Cardiac muscle cell (in vitro differentiated cells and primary cell): ENCODE measurements at places on chromosomes 7 and 10. TPM values are rescaled to one million over a fixed set of nuclear protein-coding genes. Genes with fewer than 3 reads are reported as not detected.

- DNase-seq, result no peak
Measured at GRCh38 chr7:95525503-95525902, 39.8 kb downstream of the ASB4 start.

TMEM236 gene
- polyA plus RNA-seq, result 0.20 TPM in 1 of 2 replicates, not detected in the other

- DNase-seq, result no peak
Measured at GRCh38 chr10:61812052-61812721, 89.3 kb upstream of the ARID5B start.

GRCh38 chr7:25656581-25657026 lies 428.3 kb upstream of the NPVF start:
- DNase-seq, result peak; percentile 54

GRCh38 chr10:99658622-99659030 lies 683 bp upstream of the ENTPD7 start:
- DNase-seq, result peak; percentile 50

TFPI2 gene
- 12.6 and 20.1 TPM in 2 replicates for polyA plus RNA-seq

DNA sequence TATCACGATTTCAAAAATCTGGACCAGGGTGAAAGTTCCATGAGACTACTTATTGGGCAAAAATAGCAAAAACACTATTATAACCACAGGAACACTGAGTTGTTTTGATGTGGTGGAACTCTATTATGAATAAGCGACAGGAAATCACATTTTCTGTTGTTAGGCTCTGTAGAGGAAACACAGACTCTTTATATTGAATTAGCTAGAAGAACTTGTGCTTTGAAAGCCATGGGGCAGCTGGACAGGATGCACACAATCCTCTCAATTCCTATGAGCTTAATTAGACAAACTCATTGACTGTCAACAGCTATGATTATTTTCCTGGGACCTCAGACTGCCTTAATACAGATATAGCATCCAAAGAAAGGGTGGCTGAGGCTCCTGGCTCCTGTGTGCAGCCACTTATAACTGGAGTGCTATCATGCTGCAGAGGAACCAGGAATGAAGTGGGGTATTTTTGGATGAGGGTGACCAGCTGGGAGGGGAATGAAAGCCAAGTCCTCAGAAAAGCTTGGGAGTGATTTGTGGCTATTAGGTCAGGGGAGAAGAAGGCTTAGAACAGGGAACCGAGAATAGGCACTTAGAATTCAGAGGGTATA lies 657.3 kb downstream of the TYW1 start:
- no peak for DNase-seq

DNA sequence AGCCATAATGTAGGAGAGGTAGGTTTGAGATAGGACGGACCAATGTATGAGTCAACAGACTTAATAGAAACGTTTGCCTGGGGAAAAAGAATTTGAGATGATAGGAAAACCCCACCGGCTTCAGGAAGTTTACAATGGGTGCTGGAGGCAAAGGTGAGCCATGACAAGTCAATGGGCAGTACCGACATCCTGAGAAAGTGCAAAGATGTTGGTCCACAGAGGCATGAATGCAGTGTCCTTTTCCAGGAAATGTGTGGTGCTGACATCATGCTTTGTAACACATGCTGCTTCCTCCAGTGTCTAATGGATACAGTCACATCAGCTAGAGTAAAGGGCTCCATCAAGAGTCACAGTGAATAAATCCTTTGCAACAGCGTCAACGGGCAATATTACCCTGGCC lies 533.6 kb downstream of the INHBA start:
- no peak for DNase-seq

DNA sequence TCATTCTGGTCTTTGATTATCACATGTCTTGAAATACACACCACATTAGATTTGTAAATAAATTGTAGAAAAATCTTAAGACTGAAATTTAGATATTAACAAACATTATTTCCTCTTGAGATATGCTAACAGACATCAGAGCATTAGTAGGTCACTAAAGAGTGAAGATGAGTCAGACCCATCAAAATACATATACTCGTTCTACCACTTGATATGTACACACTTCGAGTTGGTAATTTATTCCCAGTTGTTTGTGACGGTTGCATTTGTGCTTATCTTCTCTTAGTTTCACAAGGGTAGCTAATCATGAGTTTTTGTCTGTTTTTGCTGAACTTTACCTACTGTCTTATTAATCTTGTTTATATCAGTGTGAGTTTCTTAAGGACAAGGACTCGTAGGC lies 383.4 kb downstream of the AUTS2 start:
- DNase-seq, result no peak

DNA sequence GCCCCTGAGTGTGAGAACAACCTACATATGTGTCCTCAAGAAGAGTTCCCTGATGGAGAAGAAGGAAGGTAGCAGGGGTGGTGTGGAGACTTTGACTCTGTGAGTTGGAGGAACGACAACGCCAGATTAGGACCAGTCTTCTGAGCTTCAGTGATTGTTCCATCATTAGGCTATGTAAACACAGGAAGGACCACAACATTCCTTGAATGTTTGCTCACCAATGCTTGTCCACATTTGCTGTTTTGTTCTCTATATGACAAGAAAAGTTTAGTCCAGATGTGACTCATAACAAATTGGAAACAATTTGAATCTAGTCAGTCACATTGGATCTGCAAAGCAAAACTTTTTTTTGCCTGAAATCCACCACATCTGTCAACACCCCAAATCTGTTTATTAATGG lies 62.7 kb downstream of the ENTPD1 start:
- DNase-seq, result peak; percentile 90

OR2A42 gene
- polyA plus RNA-seq, result not detected in 2 replicates

CCDC146 gene
- 3.6 and 5.9 TPM in 2 replicates for polyA plus RNA-seq

- DNase-seq, result no peak
Measured at GRCh38 chr7:120617275-120617674, 240.7 kb downstream of the TSPAN12 start.
